ENCODE measurements at places on chromosomes 5 and 9. TPM values are rescaled to one million over a fixed set of nuclear protein-coding genes. Genes with fewer than 3 reads are reported as not detected.

The OBP2B gene
- total RNA-seq = not detected

The AGTPBP1 gene
- 7.4 TPM for total RNA-seq

The ZNF169 gene
- 1.5 TPM for total RNA-seq

The LECT2 gene
- total RNA-seq = not detected

The LRRC26 gene
- total RNA-seq = not detected

The SURF6 gene
- total RNA-seq = 8.1 TPM

The SLC45A2 gene
- under 0.01 TPM for total RNA-seq
